Skeletal muscle tissue (tissue), 5 donors: ENCODE measurements at places on chromosomes 7 and 10. TPM values are rescaled to one million over a fixed set of nuclear protein-coding genes. Genes with fewer than 3 reads are reported as not detected.

Gene NFKB2
- 11.0 TPM for total RNA-seq

Gene CDNF
- 1.0 TPM for total RNA-seq

Gene GCK
- 2.1 TPM for total RNA-seq

Gene NOS3
- total RNA-seq = 4.7 TPM

Gene VOPP1
- total RNA-seq = 23.5 TPM

Gene NXPH1
- total RNA-seq = not detected

Gene PLAU
- 21.4 TPM for total RNA-seq

Gene ST8SIA6
- 0.52 TPM for total RNA-seq

Gene TLX1
- total RNA-seq = not detected

Gene SOSTDC1
- 8.4 TPM for total RNA-seq

Gene TEX36
- total RNA-seq = not detected

Gene GRM3
- under 0.01 TPM for total RNA-seq

Gene TRIM73
- total RNA-seq = 2.6 TPM

Gene UROS
- total RNA-seq = 56.4 TPM

Gene SRGN
- 54.3 TPM for total RNA-seq

Gene ENKUR
- total RNA-seq = 0.52 TPM

Gene PAPOLB
- under 0.01 TPM for total RNA-seq

Gene SLC39A12
- total RNA-seq = under 0.01 TPM

Gene CREB3L2
- 12.5 TPM for total RNA-seq

Gene NRAP
- 27.1 TPM for total RNA-seq

Gene HOXA1
- total RNA-seq = not detected

Gene RNF148
- total RNA-seq = 0.52 TPM

Gene FAM185A
- total RNA-seq = 17.7 TPM

Gene TCTN3
- total RNA-seq = 16.7 TPM

Gene PRF1
- total RNA-seq = 2.1 TPM

Gene SLC18A3
- not detected for total RNA-seq

Gene NKX2-3
- total RNA-seq = 1.0 TPM

Gene HOXA5
- 4.2 TPM for total RNA-seq

Gene MRC1
- total RNA-seq = 27.1 TPM

Gene NCF1
- 1.6 TPM for total RNA-seq

Gene ELOVL3
- not detected for total RNA-seq

Gene CNPY1
- total RNA-seq = 0.52 TPM

Gene OPN1SW
- not detected for total RNA-seq

Gene LIPN
- not detected for total RNA-seq
